Renal cortex interstitium (tissue), 15 donors: ENCODE measurements at places on chromosomes 13 and 19. TPM values are rescaled to one million over a fixed set of nuclear protein-coding genes. Genes with fewer than 3 reads are reported as not detected.

Gene UFM1
- polyA plus RNA-seq, result 80.4 TPM

DNA sequence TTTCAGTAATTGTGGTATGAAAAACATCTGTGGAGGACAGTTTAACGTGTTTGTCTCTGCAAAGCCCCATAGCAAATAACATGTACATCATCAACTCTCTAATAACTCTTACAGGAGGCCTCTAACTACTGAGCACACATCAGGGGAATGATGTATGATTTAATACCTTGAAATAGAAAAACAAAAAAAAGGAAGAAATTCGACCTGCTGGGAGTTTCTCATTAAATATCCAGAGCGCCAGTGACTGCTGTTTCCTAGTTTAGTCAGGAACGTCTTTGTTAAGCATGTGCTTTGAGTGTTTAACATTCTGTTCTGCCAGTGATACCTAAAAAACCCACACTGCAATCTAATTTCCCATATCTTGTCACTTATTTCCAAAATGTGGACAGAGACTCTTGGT, 235.4 kb downstream of the PCDH20 start:
- no peak for DNase-seq

Gene HRC
- polyA plus RNA-seq, result 38.1 TPM

Gene HNRNPL
- polyA plus RNA-seq, result 563 TPM

DNA sequence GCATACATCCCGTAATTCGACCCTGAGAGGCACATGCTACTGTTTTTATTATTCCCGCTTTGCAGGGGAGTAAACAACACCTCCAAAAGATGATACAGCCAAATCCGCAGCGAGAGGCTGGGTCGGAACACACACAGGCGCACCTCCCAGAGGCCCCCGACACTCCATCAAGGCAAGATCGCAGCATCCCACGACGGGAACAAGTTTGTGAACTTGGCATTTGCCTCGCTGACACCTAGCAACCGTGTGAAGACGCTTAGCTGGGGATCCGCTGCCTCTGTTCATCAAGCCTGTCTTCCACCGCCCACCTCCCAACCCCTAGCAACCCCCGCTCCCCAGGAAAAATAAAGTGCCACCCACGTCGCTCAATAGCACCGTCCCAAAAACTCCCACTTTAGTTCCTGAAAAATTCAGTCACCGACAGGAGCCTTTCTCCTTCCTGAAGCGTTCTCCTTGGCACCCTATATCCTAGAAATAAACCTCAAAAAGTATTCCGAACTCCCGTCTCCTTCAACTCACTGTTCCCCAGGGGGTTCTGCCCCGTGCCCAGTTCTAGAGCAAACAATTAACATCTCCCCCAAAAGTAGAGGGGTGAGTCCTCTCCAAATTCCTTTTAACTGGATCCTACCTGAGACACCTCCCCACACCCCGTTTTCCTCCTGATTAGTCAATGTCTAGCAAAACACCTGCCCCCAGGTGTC, 1.7 kb downstream of the GNG7 start:
- no peak for DNase-seq

GRCh38 chr13:50244713-50245574, 229.7 kb downstream of the KCNRG start:
- no peak for DNase-seq

Gene BEST2
- 0.13 TPM for polyA plus RNA-seq

Gene LSM7
- 71.4 TPM for polyA plus RNA-seq

DNA sequence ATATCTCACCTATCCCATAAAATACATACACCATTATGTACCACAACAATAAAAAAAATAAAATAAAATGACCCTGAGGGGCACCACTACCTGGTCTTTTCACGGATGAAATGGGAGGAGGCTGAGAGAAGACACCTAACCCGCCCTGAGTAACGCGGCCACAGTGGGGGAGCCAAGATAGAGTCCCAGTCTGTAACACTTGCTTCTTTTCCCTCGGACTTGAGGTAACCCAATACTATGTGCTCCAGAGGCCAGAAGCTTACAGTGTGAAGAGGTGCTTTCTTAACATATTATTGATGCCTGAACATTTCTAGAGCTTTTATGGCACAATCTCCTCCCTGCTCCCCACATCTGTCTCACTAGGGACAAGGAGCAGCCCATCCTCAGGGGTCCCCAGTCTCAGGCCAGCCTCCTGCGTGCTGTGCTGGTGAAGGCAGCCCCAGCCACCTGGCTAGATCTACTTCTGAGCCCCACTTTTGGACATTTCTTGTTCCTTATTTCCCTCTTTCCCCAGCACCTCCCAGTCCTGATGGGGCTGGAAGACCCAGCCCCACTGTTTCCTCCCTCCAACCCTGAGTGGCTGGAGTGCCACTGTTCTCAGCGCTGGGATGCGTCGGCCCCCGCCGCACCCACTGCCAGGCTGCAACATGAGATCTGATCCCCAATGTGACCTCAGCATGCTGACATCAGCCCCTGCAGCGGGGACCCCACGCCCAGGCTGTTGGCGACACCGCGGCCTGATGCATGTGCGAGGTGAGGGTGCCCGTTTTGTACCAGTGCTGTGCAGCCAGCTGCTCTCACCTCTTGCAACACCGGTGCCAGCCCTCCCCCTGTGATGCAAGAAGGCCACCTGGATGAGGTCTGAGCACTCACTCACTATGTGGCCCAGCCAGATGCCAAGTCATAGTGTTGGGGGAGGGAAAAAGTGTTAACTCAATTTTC, 143.3 kb downstream of the DCLK1 start:
- no peak for DNase-seq

DNA sequence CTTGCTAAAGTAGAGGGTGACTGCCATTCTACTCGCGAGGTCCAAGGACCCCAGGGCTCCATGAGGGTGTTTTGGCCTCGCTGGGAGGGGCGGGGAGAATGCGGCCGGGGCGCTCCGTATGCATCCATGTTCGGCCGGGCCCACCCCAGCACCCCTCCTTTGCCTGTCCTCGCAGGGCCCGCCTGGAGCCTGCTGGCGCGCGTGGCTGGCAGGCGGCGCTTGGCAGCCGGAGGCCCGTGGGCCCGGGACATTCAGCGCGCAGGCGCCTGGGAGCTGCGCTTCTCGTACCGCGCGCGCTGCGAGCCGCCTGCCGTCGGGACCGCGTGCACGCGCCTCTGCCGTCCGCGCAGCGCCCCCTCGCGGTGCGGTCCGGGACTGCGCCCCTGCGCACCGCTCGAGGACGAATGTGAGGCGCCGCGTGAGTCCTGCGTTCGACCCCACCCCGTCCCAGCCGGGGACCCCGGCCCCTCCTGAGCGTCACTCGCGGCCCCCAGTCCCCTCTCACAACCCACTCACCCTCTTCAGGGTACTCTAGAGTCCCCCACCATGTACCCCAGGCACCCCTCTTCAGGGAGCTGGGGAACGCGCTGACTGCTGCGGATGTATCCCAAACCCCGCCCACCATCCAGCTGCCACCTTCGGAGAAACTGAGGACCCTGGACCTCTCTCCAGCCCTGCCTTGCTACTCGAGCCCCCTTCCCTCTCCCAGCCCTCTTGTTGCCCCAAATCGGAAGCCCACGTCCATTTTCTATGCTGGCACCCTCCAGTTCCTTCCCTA, 4.1 kb downstream of the DLL3 start:
- DNase-seq, result no peak

DNA sequence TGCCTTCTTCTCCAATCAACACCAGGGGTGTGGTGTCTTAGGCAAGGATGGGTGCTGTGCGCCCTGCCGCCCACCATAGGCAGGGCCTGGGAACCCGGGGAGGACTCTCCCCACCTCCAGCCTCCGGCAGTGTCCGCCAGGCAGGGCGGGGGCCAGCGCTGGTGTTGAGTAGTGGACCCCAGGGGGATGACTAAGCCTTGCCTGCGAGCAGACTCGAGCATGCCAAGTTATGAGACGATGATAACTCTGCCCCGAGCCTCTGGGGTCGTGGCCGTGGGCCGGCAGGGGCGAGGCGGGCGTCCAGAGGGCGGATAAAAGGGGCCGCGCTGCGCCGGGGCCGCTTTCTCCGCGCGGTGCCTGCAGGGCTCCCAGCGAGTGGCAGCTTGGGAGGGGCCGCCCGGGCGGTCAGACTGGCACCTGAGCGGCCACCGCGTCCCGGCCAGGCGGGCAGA, at the start of gene MEDAG:
Gene MEDAG (plus strand): TSS at position 340 of the 452 bp plus-strand sequence. CDS start 245 bp downstream, outside the sequence.
- DNase-seq, result no peak

Gene CAPN12
- 9.7 TPM for polyA plus RNA-seq

GRCh38 chr19:16077984-16078758, 1.9 kb downstream of the TPM4 start:
- no peak for DNase-seq

Gene ZFP36
- polyA plus RNA-seq, result 29.0 TPM

DNA sequence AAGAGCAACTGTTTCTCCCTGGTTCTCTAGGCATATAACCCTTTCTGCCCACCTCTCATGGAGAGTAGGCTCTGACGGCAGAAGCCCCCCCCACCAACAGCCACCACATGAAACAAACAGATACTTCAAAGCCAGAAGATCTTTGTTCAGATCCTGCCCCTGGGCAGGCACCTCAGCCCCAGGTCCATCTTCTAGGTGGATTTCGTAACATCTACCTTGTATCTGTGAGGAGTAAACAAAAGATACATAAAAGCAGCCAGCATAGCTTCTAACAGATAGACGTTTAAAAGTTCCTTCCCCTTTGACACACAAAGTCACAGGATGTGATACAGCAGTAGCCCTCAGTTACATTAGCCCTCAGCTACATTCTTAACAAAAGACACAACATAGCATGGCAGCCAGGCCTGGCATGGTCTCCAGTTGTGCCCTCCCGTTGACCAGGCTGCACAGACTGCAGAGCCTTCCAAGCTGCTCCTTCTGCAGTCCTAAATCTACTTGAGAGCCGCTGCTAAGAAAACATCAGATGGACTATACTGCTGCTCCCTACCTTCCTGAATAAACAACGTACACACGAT, 35.4 kb downstream of the BRD4 start:
- no peak for DNase-seq

GRCh38 chr19:39282021-39282420, 13.8 kb downstream of the IFNL2 start:
- DNase-seq, result no peak

Gene CIC
- 62.6 TPM for polyA plus RNA-seq

Gene COX7A1
- polyA plus RNA-seq, result 30.8 TPM

DNA sequence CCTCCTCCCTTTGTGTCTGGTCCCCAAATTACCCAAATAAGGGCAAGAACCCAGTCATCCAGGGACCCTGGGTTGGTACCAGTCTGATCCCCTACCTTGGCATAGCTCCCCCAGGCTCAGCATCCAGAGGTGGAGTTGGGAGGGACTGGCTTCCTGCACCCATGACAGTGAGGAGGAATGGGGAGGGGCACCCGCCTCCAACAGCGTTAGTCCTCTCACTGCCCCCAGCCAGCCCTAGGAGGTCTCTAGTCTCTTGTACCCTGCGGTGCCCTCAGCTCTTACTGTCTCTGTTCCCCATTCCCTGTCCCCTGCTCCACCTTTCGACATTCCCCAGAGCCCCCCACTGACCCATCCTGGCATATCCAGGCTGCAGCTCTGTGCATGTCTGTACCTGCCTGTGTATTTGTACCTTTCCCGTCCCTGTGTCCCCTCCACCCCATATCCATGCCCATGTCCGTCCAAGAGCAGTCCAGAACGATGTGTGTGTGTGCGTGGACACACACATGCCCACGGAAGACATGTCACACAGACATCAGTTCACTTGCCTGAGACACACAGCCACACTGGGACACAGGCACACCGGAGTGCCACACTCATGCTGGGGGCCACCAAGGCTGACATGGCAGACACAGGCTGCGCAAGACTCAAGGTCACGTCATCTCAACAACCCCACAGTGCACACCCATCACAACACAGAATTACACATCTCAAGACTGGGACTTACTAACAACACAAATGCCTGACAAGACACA, 17.8 kb downstream of the ERFL start:
- no peak for DNase-seq

Gene PRRG2
- polyA plus RNA-seq, result 5.8 TPM

DNA sequence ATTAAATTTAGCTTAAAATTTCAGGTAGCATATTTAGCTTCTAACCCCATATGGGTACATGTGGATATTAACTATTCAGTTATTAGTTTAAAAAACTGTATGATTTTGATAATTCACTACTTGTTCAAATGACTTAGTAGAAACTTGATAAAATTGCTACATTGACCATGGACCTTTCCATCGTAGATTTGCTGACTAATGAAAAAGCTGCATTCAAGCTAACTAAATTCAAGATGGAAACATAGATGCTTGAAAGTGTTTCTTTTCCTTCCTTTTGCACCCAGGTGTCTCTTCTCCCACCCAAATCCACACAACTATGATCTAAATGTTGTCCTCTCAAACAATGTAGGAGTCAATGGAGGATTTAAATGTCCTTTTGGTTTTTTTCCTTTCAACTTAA, 439.2 kb downstream of the TBC1D4 start:
- no peak for DNase-seq

Gene KLK12
- polyA plus RNA-seq, result not detected

Gene THSD8
- 9.0 TPM for polyA plus RNA-seq

DNA sequence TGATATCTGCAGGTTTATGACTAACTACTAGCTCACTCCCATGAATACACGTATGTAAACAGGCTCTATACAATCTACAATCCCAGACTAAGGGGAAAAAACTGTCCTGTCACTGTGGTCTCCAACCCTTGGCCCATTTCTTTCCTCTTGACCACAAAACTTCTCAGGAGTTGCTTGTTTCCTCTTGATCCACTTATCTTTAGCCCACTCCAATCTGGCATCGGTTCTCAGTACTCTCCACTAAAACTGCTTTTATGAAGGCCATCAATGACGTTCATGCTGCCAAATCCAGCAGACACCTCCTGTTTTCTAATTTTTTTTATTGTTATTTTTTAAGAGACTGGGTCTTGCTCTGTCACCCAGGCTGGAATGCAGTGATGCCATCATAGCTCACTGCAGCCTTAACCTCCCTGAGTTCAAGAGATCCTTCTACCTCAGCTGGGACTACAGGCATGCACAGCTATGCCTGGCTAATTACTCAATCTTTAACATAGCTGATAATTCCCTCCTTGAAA, 31.9 kb upstream of the USPL1 start:
- DNase-seq, result no peak

Gene S1PR5
- 0.78 TPM for polyA plus RNA-seq

GRCh38 chr19:15299568-15300409, 32.5 kb downstream of the BRD4 start:
- DNase-seq, result no peak

DNA sequence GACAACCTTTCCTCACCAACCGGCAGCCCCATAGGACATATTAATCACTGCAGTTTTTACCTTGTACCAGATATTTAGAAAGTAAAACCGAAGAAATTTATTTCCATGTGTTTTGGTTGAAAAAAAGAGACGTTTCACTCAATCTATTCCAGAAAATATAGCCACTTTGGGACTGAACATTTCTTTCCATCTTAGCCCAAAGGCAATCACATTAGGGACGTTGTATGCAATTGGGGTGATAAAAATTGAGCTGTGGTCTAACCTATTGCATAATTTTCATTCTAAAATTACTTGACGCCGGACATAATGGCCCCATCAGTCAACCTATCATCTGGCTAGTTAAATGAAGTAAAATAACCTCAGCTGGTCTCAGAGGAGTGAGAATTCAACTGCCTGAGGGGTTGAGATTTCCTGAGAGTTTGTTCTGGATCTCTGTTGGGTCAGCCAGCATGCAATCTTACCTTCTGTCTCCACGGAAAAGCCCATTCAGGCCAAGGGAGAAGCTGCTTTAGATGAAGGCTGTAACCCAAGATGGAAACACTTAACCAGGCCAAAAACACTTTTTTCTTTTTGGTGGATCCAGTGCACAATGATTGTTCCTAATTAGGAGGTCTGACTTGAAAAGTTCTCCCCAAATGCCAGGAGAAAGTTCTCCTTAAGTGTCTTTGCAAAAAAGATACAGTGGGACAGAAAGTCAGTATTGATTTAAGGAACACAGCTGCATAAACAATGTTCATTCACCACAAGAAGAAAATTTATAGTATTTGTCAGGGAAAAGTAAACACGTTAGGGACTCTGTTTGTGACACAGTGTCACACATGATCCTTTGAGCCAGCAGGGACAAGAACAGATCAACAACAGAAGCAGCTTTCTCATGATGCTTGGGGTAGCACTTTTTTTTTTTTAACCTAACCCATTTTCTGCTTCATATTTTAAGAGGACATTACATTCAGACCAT, 34.1 kb downstream of the DLEU7 start:
- DNase-seq, result peak; percentile 24
